ENCODE measurements at places on chromosomes 5 and 9.

DNA sequence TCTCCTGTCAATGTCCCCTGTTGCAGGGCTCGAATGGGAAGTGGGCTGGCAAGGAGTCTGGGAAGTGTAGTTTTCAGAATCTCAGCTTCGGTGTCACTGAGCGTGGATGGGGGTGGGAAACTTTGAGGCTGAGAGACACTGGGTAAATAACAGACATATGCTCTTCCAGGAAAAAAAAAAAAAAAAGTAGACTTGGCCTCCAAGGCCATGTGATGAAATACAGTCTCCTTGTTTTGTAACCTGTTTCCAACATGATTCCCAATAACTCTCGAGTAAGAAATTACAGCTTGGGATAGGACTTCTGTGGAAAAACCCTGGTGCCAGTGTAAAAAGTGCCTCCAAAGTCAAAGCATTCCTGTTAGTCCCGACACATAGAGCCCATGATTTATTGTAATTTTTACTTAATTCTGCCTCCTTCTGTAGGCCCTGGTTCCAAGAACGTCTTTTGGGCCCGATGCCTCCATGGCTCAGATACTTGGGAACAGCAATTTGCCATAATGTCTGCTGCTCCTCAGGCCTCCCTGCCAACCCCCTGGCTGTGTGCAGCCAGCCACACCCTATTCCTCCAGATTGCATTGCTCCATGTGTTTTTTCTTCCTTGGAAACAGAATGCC, 119.5 kb upstream of the TNC start:
- no peak for DNase-seq

DNA sequence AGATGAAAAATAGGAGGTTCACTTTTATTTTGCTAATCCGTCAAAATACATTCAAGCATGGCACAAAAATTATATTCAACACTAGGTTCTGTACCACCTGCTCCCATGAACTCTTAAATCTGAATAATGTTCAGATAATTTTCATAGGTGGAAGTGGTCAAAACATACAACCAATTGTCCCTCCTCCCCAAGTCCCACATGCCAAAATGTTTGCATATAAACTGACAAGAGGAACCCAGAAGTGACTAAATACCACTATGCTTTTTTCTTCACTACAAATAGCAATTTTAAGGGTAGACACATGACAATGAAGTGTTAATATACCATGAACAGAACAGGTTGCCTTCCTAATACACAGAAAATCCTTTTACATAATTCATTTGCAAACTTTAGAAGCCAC, 3.7 kb downstream of the HNRNPA0 start:
- DNase-seq = no peak

- no peak for DNase-seq
Measured at GRCh38 chr9:93612052-93612795, 35.8 kb downstream of the PHF2 start.

DNA sequence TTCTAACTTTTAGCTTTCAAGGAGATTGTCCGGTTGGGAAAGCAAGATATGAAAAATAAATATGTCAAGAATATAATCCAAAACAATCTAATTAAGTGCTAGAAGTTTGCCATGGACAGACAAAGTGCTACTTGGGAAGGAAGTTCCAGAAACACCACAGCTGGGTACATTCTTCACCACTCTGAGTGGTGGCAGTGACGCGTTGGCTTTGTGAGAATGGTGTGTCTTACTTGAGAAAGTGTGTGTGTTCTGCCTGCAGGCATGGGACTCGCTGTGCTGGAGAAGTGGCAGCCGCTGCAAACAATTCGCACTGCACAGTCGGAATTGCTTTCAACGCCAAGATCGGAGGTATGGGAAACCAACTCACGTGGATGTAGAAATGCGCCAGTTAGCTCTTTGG, 177.2 kb downstream of the PCSK5 start:
- DNase-seq = no peak

DNA sequence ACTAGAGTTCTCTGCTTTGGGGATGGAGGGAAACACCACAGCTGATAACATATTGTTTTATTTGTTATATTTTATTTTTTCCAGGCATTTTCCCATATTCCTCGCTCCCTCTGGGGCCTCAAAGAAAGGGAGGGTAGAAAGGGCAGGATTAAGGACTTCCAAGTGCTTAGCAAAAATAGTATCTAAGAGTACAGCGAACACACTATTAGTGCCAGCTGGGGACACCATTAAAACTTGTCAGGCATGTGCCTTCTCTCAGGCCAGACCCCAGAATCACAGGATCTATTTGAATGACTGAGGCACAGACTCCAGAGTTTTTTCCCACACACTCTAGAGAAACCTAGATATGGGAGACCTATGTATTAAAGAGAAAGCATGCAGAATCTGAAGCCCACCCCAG, 451.0 kb upstream of the TRPC7 start:
- DNase-seq = no peak

GRCh38 chr5:160419458-160420330, 813 bp upstream of the SLU7 start:
- no peak for DNase-seq

GRCh38 chr9:93224591-93224990, 40.7 kb downstream of the WNK2 start:
- DNase-seq = no peak

DNA sequence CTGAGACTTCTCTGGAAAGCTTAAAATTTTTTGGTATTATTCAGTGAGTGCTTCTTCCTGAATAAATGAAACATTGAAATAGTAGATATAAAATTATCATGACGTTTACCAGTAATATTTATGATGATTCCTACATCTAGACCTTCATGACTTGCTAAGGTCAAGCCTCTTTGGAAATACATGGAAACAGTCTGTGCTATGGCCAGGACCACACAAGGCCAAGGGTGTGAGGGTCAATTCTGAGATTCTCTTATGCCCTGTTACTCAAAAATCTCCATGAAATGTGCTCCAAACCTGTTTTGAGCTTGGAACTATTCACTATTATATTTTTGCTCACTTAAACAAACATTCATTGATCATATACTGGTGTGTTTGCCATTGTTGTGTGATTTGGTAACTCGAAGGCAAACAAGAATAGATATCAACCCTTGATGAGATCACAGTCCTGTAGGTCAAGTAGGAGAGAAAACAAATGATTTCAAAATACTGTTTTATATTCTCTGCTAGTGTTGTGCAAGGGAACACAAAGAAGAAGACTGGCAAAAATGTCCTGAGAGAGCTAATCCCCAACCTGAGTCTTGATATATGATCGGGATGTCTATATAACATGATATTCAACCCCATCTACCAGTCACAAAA, 1254.9 kb upstream of the DMAC1 start:
- DNase-seq = no peak

DNA sequence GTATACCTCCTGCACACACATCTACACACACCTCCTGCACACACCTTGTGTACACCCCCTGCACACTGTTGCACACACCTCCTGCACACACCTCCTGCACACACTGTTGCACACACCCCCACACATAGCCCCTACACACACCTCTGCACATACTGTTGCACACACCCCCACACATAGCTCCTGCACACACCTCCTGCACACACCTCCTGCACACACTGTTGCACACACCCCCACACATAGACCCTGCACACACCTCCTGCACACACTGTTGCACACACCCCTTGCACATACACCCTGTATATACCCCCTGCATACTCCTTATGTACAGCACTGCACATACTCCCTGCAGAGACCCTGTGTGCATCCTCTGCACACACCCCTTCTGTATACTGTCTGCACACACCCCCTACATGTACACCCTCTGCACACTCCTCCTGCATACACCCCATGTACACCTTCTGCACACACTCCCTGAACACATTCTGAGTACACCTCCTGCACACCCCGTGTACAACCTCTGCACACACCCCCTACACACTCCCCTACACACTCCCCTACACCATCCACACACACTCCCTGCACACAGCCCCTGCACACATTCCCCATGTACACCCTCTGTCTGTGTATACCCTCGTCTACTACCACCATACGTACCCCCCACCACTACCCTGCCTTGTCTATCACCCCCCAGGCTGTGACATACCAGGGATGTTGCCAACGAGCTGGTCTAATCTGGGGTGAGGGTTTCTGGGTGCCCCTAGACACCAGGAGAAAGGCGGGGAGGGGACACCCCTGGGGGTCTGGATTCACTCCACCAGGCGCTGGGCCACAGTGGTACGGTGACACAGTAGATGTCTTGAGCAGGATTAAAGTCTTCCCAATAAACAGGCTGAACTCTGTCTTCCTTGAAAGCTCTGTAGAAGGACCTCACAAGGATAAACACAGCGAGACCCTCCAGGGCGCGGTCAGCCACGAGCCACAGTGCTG, 1.1 kb upstream of the CEP72 start:
- no peak for DNase-seq

DNA sequence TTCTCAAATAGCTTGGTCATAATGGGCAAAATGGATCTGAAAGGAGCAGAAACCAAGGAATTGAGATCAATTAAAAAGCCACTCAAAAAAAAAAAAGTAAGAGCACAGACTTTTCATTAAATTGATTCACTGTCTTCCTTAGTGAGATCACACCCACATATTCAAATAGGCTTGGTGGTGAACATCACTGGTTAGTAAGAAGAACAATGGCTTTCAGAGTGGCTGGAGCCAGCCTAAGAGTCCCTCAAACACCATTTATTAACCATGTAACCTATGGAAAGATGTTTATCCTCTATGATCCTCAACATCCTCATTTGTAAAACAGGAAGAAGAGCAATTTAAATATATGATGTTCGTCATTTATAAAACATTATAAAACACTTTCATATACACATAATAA, 12.4 kb downstream of the CCDC112 start:
- no peak for DNase-seq

GRCh38 chr5:96110300-96110699, 148.6 kb upstream of the ELL2 start:
- no peak for DNase-seq

GRCh38 chr5:149887622-149888183, 56.9 kb downstream of the PDE6A start:
- DNase-seq = no peak

DNA sequence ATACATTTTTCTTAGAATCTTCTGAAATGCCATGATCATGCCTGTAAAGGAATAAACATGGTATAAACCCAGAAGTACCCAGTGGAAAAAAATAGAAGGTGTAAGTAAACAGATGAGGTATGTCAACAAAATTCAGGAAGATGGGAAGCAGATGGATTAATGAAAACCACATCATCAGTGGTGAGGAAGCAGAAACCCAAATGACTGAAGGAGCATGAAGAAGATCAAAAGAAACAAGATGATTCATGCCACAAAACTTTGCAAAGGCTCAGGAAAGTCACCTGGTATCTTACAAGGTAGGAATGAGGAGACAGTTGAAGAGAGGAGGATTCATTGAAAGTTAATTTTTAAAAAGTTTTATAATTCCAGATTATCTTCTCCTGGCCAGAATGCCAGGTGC, 132.8 kb upstream of the PAPPA start:
- no peak for DNase-seq

DNA sequence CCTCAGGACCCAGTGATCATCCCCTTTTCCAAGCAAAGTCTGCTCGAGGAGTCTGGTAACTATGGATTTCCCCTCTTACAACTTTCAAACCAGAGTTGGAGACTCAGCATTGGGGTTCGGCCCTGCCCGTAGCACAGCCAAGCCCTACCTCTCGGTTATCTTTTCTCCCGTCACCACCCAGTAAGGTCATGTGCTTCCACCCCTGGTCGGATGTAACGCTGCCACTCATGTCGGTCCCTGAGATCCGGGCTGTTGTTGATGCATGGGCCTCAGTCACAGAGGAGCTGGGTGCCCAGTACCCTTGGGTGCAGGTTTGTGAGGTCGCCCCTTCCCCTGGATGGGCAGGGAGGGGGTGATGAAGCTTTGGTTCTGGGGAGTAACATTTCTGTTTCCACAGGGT, 1.2 kb downstream of the GALT start:
- peak; percentile 77 for DNase-seq

GRCh38 chr5:142982821-142983200, 212.6 kb downstream of the ARHGAP26 start:
- no peak for DNase-seq

DNA sequence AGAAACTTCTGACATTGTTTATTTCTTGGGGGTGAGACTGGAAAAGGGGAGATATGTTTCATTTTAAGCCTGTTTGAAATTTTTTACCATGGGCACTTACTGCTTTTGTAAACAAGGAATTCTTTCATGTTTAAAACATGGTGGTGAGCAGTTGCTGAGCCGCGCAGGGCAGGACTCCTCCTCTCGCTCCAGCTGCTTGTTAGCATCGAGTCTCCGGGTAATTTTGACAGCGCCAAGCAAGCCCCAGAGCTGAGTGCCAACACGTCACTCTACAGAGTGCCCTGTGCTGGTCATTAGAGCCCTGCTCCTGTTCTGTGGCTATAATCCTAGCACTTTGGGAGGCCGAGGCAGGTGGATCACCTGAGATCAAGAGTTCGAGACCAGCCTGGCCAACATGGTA, 116.5 kb upstream of the MSX2 start:
- no peak for DNase-seq

DNA sequence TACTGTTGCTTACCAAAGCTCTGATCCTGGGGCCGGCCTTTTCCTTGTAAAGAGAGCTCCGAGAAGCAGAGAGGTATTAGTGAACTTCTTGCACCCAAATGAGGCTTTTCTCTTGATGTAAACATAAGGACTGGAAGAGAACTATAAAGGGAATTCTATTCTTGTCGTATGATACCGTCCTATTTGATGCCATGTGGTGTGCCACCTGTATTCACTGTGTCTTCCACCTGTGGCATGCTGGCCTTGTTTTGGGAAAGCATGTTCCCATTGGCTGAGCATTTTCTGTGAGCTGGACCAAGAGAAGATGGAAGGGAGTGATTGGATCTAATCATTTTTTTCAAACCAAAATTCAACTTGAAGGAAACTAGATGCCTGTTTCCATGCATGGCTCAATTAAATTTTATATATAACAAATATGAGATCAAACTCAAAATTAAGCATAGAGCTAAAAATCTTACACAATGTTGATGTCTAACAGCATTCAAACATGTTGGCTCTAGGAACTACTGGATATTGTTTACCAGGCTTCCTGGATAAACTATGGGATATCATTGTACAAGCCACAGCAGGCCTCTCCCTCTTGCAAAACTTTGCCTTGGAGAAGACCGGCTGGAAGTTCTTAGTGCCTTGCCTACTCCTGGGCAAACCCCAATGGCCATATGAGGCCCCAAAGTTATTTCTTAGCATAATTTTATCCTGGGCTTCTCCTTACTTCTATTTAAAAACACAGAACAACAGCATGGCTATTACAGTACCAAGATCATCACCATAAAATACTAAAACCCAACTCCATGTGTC, 115.3 kb downstream of the TSSK1B start:
- DNase-seq = no peak

Data from hematopoietic multipotent progenitor cell treated with erythropoietin and hydrocortisone succinate and interleukin-3 and kit ligand, for 17 days (in vitro differentiated cells).